ENCODE measurements at places on chromosomes 2 and 18. TPM values are rescaled to one million over a fixed set of nuclear protein-coding genes. Genes with fewer than 3 reads are reported as not detected.

DNA sequence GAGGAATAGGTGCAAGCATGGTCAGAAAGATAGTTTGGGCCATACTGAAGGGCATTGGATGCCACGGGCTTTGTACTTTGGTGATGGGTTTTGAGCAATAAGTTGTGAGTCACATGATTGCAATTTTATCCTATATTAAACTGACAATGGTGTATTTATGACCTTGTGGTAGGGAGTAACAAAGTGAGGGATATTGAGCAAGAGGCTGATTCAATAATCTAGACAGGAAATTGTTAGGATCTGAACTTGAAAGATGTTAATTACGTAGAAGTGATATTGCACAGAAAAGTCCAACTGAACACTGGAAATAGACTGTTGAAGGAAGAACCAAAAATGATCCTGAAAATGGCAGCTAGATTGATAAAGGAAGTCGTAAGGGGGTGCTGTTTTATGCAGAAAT, 46.6 kb upstream of the TCF4 start:
- peak overlapping the region; percentile 35 for H3K27ac ChIP-seq
- no peaks in the 10 kb centered on the region for H3K27me3 ChIP-seq
- DNase-seq: peak; percentile 75
- H3K4me3 ChIP-seq: no peak overlapping the region
- no peaks in the 10 kb centered on the region for H3K36me3 ChIP-seq

DNA sequence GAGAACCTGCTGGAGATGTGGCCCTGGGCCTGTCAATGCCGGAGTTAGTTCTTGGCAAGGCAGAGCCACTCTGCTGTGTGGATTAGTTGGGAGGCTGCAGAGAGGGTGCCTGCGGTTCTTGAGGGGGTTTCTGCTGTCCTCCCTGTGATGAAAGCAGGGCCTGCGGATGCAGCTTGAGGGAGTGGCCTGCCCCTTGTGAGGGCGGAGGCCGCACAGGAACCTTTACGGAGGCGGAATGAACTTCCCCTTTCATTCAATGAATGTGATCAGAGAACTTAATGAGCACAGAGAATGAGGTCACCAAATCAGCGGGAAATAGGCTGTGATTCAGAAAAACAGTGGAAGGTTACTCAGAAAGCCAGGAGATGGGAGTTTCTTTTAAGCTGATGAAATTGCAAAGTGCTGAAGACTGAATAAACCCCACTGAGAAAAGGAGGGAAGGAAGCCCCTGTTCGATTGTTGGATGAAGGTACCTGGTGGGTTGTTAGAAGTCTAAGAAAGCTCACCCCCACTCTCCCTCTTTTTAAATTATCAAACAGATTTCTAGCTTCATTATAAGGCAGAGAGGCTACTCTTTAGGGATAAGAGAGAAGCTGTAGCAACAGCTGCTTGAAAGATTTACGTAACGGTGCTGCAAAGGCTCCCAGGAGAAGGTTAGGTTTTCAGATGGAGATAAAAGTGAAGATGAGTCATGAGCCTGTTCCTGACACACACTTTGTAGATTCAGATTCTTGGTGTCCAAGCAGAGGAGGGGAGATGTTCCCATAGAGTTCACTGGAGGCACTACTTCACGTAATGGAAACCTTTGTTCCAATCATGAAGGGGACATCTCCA, 47.4 kb downstream of the VWA3B start:
- DNase-seq: peak; percentile 10
- no peaks in the 10 kb centered on the region for H3K27me3 ChIP-seq
- H3K36me3 ChIP-seq: no peaks in the 10 kb centered on the region
- no peaks in the 10 kb centered on the region for H3K4me1 ChIP-seq
- H3K4me3 ChIP-seq: no peak overlapping the region

DNA sequence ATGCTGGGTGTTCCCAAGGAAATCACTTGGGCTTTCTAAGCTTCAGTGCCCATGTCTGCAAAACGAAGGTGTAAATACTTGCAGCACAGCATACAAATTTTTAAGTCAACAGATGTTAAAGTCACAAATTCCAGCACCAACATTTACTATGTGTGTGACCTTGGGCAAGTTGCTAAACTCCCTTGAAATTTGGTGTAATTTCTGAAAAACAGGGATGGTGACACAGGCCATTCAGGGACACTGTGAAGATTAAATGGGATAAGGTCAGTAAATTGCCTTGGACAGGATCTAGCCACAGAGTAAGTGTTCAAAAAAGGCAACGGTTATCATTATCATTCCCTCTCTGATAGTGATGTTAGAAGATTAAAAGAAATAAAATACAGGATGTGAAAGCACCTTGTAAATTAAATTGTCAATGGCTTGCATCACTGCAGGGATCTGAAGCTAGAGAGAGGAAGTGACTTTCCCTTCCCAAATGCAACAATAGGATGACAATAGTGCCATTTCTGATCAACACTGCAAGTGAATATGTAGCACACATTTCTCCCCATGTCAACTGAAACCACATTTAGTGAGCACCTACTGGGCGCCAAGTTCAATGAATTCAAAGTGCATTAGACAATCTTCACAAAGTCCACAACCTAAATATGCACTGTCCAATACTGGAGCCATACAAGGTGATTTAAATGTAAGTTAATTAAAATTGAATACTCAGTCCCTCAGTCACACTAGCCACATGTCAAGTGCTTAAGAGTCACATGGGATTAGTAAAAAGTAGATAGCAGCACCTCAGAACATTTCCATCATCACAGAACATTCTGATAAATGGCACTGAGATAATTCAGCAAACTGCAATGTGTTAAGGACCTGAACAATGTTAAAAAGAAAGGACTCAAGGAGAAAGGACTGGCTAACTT, 81.2 kb downstream of the STK39 start:
- DNase-seq: no peak
- no peaks in the 10 kb centered on the region for H3K36me3 ChIP-seq
- no peak overlapping the region for H3K4me3 ChIP-seq

GRCh38 chr18:10130606-10131005, 216.8 kb downstream of the VAPA start:
- no peak for DNase-seq
- H3K4me1 ChIP-seq: no peaks in the 10 kb centered on the region
- H3K36me3 ChIP-seq: no peaks in the 10 kb centered on the region
- H3K27ac ChIP-seq: no peak overlapping the region
- H3K4me3 ChIP-seq: no peak overlapping the region

DNA sequence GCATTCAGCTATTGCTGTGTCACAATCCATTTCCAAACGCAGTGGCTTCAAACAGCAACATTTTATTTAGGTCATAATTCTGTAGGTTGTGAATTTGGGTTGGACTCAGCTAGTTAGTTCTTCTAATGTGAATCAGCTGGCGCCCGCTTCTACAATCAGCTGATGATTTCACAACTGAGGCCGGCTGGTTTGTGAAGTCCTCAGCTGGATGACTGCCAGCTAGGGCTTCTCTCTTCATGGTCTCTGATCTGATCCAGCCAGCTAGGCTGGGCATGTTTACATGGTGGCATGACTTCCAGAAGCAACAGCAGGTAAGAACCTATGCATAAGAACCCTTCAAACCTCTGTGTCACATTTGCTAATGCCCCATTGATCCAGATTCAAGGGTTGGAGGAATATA, 172.0 kb downstream of the SLC4A10 start:
- no peak overlapping the region for H3K4me3 ChIP-seq
- H3K27ac ChIP-seq: no peak overlapping the region
- no peaks in the 10 kb centered on the region for H3K36me3 ChIP-seq
- peak; percentile 44 for DNase-seq
- H3K4me1 ChIP-seq: no peaks in the 10 kb centered on the region
- no peaks in the 10 kb centered on the region for H3K27me3 ChIP-seq

GRCh38 chr18:57630754-57631595, 9.3 kb upstream of the NARS1 start:
- H3K4me1 ChIP-seq: peaks cover 12% of the 10 kb centered on the region
- H3K27me3 ChIP-seq: no peaks in the 10 kb centered on the region
- H3K36me3 ChIP-seq: no peaks in the 10 kb centered on the region
- H3K4me3 ChIP-seq: peak overlapping the region; percentile 83
- H3K27ac ChIP-seq: peak overlapping the region; percentile 74

DNA sequence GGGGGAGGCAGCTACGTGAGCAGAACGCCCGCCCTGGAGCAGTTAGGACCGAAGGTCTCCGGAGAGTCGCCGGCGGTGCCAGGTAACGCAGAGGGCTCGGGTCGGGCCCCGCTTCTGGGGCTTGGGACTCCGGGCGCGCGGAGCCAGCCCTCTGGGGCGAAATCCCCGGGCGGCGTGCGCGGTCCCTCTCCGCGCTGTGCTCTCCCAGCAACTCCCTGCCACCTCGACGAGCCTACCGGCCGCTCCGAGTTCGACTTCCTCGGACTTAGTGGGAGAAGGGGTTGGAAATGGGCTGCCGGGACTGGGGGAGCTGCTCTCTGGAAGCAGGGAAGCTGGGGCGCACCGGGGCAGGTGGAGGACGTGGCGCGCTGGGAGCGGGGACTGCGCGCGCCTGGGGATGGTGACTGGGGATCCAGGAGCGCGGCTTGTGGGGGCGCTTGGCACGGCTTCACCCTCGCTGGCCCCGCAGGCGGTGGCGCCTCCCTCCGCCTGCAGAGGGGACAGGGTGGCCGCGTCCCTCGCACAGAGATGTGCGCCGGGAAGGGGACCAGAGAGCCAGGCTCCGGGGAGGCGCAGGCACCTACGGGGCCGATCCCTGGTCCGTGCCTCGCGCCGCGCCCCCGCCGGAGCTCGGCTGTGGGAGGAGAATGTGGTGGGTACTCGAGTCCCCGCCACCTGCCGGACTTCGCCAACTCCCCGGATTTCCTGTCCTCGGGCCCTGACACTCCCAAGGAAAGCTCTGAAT, 688 bp downstream of the CDH20 start:
- H3K27ac ChIP-seq: no peak overlapping the region
- H3K27me3 ChIP-seq: peaks cover 6% of the 10 kb centered on the region
- peak; percentile 44 for DNase-seq
- H3K4me1 ChIP-seq: peaks cover 11% of the 10 kb centered on the region

The IL18RAP gene
- polyA plus RNA-seq: 0.11 TPM

The CIB4 gene
- polyA plus RNA-seq: not detected

The CCDC74B gene
- 10.8 TPM for polyA plus RNA-seq

The GALNT5 gene
- 76.5 TPM for polyA plus RNA-seq

The LOXL3 gene
- polyA plus RNA-seq: 55.2 TPM
